ENCODE measurements at places on chromosomes 12 and 14.

DNA sequence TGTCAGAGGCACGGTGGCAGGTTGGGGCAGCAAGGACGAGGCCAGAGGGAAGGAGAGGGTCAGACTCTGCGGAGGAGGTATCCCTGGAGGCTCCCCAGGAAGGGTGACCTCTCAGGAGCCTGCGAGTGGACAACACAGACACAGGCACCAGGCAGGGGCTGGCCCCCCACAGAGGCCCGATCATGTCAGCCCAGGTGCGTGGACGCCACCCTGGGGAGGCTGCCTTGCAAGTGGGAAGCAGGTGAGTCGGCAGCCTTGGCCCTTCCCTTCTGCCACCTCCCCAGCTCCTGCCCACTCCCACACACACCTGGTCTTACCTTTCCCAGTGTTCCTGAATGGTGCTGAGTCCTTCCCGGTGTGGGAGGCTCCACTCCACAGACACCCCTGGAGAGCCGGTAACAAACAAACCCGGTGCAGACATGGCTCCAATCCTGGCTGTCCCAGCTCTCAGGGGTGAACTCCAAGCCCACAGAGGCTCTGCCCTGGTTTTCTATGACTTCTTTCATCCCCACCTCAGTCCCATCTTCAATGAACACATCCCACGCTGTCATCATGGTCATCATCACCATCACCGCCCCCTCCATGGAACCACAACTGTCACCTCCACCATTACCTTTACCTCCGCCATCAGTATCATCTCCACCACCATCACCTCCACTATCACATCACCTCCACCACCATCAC is 5.2 kb downstream of the ZBTB42 start:
- DNase-seq: no peak

GRCh38 chr12:110104188-110105094 is 19.7 kb upstream of the IFT81 start:
- DNase-seq: no peak

DNA sequence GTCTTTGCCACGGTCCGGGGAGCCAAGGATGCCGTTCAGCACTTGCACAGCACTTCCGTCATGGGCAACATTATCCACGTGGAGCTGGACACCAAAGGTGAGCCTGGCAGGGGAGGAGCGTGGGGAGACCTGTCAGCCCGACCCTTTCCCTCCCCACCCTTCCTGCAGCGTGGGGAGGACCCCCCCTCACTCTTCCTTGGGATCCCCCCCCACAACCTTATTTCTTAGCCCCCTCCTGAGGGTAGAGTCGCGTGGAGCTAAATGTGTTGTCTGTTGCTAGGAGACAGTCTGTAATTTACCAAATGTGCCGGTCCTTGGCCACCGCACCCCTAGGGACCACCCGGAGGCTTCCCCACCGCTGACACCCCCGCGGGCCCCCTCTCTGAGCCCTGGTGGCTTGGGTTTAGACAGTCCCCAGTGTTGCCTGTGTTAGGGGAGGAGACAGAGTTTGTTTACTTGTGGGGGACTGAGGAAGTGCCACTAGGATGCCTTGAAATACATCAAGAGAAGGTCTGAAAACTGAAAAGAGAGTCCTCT is 2.3 kb downstream of the SETD1B start:
- no peak for DNase-seq

DNA sequence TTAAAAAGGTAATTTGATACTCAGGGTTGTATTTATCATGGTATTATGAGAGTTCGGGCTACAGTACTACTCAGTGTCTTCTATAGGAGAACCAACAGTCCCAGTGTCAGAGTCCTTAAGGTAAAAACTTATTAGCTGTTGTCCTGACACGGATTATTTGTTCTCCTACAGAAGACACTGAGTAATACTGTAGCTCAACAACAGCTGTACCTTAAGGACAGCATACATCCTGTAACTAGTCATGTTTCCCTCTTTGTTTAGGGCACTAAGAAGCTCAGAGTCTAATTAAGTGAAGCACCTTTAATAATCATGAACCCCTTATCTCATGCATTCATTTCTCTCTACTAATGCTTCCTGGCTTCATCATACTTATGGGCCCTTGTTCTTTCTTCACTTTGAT is 33.9 kb downstream of the ARF6 start:
- no peak for DNase-seq

DNA sequence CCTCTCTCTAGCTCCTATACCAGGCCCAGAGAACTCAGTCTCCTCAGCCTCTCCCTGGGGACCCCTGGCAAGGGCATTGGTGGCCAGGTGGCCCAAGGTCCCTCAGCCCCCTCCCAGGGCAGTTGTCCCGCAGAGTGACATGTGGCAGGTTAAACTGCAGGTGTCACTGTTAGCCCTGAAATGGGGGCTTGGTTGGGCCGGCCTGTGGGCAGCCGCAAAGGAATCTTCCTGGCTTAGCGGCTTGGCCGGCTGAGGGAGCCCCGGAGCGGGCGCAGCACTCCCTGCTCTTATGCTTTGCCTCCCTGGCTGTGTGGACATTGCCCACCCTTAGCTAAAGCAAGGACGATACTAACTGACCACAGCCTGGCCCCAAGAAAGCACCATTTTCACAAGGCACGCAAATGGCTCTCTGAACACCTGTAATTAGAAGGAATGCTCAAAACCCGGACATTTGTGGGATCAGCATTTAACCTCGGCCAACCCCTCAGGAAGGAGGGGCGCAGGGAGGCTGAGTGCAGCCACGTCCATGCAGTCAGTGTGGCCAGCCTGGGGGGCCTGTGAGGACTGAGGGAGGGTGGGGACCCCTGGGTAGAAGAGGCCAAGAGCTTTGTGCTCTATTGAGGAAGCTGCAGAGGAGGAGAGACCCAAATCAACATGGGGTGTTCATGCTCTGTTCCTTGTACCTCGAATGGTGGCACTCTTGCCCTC is 82.2 kb downstream of the PAPOLA start:
- peak; percentile 68 for DNase-seq

DNA sequence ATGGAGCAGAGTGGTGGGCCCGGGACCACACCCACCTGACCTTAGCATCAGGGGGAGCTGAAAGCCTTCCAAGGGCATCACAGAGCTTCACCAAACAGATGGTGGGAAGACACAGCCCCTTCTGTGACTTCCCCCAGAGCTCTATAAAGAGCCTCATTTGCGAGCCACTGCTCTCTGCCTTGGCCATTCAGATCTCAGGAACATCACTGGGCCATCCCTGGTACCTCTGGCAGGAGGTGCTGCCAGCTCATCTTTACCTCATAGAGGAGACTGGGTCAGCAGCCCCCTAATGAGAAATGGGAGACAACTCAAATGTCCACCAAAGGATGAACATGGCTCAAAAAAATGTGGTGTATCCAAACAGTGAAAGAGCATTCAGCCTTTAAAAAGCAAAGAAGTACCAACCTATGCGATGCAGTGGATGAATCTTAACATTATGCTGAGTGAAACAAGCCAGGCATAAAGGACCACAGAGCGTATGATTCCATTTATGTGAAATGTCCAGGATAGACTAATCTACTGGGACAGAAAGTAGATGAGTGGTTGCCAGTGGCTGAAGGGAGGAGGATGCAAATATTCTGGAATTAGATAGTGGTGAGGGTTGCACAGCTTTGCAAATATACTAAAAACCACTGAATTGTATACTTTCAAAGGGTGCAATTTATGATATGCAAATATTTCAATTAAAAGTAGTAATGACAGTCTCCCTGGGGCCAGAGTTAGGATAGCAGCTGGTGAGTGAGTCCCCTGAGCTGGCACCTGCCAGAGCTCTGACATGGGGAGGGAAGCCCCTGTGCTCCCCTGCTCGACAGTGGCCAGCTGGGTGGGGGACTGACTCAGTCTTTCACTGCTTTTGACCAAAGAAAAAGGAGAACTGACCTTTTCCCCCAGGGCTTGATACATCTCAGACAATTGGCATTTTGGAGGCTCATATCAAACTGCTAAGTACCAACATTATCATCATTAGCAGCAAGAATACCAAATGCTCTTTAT is 116.6 kb downstream of the GCH1 start:
- DNase-seq: no peak

DNA sequence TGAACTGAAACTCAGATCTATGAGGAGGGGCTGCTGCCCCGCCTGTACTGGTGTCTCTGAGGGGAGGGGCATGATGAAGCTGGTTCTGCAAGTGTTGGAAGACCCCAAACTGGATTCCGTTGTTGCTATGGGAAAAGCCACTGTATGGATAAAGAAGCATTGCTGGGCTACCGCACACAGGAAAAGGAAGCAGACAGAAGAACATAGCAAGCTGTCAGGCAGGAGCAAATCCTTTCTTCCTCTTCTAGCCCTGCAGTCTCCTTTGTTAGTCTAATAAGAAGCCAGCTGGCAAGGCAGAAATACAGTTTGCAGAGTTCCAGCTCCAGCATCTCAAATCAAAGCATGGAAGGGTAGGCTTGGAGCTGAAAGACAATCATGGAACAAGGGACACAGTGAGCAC is 26.3 kb upstream of the NR1H4 start:
- DNase-seq: no peak

DNA sequence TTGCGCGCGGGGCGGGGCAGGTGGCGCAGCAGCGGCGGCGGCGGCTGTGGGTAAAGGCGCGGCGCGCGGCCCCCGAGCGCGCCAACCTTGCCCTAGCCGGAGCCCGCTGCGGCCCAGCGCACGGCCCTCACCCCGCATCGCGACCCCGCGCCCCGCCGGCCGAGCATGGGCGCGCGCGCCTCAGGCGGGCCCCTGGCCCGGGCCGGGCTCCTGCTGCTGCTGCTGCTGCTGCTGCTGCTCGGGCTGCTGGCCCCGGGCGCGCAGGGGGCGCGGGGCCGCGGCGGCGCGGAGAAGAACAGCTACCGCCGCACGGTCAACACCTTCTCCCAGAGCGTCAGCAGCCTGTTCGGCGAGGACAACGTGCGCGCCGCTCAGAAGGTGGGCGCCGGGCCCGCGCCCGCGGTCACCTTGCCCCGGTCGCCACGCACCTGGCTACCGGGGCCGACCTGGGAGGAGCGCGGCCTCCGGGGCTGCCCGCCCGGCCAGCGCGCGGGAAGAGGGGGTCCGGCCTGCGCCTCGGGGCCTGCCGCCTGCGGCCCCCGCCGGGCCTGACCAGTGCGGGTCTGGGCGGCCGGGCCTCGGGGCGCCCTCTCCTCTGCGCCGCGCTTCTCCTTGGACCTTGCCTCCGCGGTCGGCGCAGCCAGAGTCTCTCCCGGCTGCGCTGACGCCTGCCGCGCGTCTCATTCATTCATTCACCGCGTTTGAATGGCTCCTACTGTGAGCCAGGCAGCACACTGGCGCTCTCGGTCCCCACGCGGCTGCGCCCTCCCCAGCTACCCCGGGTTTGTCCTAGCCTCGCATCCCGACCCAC is at the start of gene BRI3BP:
TSS of gene BRI3BP (plus strand) at position 20 of the 811 bp plus-strand sequence. CDS start at position 166, 146 bp downstream.
- peak; percentile 59 for DNase-seq

DNA sequence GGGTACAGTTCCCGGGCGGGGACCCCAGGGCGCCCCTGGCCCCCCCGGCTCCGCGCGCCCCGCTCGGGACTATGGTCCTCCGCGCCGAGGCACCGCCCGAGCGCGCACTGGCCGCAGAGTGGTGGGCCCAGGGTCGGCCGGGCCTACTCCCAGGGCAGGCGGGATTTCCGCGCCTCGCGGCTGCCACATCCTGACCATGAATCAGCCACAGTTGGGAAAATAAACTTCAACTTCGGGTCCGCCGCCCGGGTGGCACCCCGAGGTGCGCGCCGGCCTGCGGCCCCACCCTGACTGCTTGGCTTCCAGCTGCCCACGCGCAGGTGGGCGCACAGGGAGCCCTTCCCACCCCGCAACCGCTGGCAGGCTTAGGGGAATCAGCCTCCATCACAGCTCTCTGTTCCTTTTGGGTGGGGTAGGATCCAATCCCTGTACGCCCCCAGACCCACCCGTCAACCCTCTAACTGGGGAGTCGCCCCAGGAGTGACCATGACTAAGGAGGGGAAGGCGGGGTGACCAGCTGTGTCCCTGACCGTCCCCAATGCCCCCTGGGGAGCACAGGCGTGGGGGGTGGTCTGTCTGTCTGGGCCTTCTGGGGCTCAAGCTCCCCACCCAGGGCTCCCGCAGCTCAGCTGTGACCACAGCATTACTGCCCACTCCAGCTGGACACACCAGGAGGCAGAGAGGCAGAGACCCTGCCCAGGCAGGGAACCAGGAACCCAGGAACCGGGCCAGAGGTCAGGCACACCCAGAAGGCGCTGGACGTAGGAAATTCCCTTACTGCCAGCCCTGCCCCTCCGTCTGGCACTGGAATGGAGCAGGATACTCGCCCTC is 678 bp downstream of the INF2 start:
- peak; percentile 58 for DNase-seq

- no peak for DNase-seq
These were observed 437.5 kb upstream of the TMEM132C start for GRCh38 chr12:127829281-127830064.

GRCh38 chr14:48125654-48126053 is 450.2 kb upstream of the MDGA2 start:
- no peak for DNase-seq

GRCh38 chr12:92602930-92603623 is 99.7 kb upstream of the PLEKHG7 start:
- DNase-seq: no peak

GRCh38 chr14:61475316-61475715 is 153.9 kb downstream of the PRKCH start:
- peak; percentile 69 for DNase-seq

DNA sequence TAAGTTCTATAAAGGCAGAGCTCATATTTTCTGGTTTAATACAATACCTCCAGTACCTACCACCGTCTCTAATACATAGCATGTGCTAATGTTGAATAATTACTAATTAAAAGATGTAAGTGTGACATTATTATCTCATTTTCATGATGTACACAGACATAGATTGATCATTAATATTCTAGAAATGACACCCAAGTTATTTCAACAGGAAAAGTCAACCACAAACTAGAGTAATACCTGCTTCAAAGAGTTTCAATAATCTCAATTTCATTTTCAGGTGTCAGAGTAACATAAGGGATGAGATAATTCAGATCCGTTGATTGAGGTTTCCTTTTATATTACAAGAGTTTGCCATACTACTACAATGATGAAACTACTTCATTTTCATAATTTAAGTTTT is 388.9 kb downstream of the SOX5 start:
- DNase-seq: no peak

- DNase-seq: no peak
These were observed 25.3 kb upstream of the SPTLC2 start for GRCh38 chr14:77641534-77642341.
